ENCODE measurements at places on chromosomes 7 and 10.

DNA sequence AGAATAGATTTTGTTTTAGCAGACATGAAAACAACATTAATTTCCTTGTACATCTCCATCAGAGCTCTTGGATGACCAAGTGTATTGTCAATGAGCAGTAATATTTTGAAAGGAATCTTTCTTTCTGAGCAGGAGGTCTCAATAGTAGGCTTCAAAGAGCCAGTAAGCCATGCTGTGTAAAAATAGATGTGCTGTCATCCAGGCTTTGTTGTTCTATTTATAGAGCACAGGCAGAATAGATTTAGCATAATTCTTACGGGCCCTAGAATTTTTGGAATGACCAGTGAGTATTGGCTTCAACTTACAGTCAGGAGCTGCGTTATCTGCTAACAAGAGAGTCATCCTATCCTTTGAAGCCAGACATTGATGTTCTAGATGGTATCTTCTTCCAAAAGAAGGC lies 19.0 kb downstream of the MINPP1 start:
- no peak for DNase-seq

GRCh38 chr10:96645191-96645721 lies 58.4 kb upstream of the TM9SF3 start:
- no peak for DNase-seq

DNA sequence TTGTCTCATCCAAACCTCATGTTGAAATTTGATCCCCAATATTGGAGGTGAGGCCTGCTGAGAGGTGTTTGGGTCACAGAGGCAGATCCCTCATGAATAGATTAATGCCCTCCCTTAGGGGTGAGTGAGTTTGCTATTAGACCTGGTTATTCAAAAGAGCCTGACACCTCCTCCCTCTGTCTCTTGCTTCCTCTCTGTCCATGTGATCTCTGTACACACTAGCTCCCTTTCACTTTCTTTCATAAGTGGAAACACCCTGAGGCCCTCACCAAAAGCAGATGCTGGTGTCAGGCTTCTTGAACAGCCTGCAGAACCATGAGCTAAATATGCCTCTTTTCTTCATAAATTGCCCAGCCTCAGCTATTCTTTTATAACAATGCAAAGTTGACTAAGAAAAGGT lies 447.1 kb downstream of the MDFIC start:
- no peak for DNase-seq

GRCh38 chr7:74627661-74628411 lies 29.7 kb upstream of the GTF2I start:
- no peak for DNase-seq

DNA sequence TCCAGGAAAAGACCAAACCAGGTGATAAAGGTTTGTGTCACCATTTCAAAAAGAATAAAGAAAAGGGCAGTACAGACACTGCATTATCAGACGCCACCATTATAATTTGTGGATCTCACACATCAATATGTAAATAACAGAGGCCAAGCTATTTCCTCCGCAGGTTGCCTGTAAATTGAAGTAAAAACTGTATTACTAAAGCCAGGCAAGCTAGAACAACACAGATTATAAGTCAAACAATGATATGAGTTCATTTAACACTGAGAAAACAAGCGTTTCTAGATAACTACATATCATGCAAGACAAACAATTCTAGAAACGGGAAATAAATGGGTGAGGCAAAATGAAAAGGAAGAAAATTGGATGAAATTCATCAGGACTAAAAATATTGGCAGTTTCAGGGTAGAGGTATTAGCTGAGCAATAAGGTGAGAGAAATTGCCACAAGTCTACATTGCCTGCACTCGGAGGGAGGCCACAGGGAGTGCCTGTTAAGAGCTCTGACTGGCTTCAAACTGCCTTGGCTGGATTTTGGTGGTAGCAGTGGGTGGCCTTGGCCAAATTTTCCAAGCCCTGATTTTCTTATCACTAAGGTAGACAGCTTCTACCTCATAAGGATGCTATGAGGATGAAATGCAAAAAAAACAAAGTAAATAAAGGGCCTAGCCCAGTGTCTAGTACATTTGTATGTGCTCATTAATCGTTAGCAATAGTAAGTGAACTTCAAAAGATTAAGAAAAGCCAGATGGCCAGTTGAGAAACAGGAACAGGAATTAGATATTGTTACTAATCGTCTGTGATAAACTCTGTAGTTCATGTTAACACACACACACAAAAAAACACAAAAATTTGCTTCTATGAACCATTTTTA lies 240.0 kb upstream of the NFE2L3 start:
- no peak for DNase-seq

DNA sequence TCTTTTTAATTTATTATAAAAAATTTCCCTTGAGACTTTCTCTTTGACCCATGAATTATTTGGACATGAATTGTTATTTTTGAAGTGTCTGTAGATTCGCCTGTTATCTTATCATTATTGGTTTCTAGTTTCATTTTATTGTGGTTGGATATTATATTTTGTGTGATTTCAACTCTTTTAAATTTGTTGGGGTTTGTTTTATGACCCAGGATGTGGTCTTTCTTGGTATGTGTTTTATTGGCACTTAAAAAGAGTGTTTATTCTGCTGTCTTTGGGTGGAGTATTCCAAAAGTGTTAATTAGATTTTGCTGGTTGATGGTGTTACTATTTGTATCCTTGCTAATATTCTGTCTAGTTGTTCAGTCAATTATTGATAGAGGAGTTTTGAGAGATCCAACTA lies 50.5 kb upstream of the GPR141 start:
- DNase-seq = no peak

DNA sequence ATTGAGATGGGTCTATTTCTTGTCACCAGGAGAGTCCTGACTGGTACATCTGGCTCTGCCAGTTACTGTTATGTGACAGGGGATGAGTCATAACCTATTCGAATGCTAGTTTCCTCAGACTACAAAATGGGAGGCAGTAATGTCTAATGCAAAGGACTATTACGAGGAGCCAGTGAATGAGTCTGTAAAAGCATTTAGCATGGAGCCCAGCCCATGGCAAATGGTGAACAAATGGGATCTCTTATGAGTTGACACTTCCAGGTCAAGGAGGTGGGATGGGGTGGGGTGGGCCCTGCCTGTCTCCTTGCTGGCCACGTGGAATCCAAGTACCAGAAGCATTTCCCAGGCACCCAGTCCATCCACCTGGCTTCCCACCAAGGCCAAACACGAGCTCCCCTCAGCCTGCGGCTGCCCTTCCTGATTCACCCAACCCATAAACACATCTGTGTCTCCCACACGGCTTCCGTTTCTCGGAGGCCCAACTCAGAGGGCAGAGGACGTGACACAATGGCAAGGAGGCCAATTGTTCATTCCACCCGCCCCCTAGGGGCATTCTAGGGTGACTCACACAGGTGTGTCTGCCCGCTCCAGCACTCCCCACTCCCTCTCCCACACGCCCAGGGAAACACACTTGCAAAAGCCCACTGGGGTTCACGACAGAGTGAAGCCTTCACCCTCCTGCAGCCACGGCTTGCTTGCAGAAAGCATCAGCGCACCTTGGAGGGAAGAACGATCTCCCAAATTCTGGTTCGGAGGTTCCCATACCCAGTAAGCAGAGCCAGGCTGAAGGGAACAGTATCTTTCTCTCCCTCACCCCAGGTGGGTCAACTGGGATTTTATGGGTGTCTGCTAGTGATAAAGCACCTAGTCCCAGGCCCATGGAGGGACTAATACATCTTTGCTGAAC lies 109.8 kb downstream of the SH3PXD2A start:
- peak; percentile 73 for DNase-seq

DNA sequence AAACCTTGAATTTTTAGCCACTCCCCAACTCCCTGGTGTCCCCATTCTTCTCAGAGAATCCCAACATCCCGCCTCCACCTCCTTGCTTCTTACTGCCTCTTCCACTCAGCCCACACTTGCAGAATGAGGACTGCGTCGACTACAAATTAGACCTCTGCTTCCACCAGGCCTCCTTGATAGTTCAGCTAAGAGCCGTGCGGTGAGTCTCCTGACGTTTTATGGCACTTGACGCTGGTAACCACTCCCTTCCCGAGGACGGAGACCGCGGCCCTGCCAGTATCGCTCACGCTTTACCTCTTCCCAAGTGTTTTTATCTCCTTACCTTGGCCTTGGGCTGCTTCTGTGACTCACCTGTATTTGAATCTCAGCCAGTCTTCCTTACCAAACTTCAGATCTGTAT lies 31.1 kb downstream of the RBM17 start:
- DNase-seq = no peak
